ENCODE measurements at places on chromosomes 7 and 10.

DNA sequence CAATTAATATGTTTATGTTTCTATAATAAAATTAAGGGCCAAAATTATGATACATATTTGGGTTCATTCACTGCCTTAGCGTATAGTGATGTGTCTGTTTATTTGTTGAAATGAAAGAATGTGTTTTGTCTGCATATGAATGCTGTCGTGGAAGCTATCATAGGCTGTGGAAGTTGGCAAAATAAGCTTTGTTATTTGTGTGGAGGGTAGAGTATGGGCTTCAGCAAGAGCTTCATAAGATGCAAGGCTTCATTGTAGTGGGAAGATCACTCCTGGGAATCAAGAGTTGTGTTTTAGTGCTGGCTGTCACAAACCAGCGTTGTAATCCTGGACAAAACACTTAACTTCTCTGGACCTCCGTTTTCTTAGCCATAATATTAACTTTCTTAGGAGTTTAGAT, 2.5 kb downstream of the SLK start:
- DNase-seq: no peak

DNA sequence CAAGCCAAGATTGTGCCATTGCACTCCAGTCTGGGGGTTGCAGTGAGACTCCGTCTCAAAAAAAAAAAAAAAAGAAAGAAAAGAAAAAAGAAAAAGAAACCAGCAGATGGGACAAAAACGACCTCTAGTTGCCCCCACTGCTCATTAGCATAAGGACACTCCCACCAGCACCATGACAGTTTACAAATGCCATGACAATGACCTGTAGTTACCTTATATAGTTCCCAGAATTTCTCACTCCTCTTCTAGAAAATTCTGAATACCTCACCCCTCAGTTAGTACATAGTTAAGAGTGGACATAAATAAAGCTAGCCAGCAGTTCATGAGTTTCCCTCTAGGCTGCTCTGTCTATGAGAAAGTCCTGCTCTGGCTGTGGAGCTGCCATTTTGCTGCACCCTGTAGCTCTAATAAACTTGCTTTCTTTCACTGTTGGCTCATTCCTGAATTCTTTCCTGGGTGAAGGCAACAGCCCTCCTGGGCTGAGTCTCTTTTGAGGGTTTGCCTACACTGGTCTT, 276.8 kb upstream of the AKR1E2 start:
- DNase-seq: no peak

- no peak for DNase-seq
These were observed 338.5 kb downstream of the ADARB2 start for GRCh38 chr10:1398626-1399410.

DNA sequence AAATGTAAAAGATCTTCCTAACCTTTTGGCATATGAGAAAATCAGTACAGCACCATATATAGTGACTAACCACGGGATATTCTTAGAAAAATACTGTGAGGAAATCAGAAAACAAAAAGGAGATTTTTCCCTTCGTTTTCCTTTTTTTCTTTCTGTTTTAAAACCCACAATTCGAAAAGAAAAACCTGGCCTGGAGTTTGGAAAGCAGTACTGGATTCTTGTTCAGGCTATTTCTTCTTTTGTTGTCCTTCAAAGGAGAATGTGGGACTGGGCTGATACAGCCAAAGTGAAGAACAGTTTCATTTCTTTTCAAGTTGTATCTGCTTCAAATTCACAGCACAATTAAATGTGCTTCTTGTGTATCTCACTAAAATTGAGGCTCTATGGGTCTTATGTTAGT, 156.8 kb upstream of the PHYHIPL start:
- DNase-seq: no peak

DNA sequence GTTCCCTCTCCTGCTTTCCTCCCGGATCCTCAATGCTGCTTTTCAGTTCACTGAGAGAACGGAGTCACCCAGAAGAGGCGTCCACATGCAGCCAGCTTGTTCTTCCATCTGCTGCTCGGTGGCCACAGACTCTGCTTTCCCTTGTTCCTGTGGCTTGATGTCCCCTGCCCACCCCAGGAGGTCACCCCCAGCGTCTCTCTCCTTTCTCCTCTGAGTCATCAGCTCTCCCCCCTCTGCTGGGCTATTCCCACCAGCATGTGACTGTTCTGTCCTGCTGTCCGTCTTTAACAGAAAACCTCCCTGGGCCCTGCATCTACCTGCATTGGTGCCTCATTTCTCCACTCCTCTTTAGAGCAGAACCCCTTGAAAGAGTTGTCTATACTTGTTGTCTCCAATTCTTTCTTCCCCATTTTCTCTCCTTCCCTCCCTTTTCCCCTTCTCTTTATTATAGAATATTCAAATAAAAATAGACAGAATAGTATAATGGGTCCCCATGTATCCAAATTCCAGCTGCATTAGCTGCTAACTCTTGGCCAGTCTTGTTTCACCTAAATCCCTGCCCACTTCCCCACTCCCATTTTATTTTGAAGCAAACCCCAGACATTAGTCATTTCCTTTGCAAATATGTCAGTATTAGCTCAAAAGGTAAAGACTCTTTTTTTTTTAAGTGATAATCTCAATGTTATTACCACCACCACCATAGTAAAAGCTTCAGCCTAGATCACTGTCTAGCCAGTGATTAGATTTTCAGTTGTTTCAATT, 4.1 kb downstream of the ZNF282 start:
- DNase-seq: no peak

- DNase-seq: no peak
These were observed 387.1 kb downstream of the INHBA start for GRCh38 chr7:41315764-41316163.

DNA sequence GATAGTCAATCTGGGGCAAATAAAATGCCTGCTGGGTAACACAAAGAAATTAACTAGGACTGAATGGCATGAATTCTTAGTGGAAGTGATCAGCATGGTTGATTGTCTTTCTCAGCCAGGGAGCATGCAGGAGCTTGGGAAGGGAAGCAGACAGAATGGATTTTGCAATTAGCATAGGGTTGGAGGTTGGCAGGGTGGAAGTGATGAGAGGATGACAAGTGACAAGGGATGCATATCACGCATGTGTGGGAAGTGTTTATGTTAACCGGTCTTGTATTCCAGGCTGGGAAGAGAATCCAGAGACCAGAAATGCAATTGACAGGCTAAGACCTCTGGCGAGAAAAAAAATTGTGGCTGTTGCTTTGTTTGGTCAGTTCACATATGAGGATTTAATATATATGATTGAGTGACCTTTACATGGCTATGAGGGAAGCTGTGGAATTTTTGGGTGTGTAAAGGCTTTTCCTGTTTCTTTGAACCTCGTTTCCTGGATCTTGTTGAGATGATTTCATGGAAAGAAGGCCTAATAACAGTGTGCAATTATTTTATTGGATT, 8.3 kb downstream of the MDFIC start:
- DNase-seq: no peak

DNA sequence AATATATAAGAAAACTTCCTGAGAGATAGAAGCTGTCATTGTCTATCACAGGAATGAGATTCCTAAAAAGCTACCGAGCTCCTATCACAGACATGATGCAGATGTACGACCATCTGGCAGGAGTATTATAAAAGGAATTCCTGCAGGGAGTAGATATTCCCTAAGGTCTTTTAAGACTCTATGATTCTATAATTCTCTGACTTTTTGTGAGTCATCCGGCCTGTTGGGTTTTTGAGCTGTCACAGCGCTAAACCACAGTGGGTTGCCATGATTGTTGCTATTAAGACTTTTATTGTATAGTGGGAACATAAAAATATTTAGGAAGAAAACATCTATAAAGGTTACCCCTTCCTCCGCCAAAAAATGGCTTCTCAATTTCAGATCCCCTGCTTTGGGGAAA, 223.4 kb downstream of the BMPER start:
- no peak for DNase-seq

GRCh38 chr10:86077871-86078638, 288.5 kb downstream of the GRID1 start:
- DNase-seq: no peak
